ENCODE measurements at places on chromosomes 2 and 18.

GRCh38 chr2:37000988-37001556, 34.7 kb upstream of the STRN start:
- no peak for DNase-seq

DNA sequence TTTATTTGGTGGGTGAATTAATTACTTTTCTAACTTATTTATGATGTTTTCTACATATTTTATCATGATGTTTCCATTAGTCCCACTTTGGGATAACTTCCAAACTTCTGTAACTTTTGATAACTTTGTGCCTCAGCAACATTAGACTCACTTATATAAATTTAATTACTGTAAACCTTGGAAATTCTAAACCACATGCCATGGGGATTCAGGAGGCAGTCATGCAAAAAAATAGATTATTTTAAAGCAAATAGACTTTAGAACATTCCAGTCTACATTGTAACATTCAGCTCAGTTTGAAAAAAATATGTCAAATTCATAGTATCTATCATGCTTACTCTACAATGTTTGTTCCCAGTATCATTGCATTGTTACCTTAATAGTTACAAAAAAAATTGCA, 728.5 kb upstream of the NRXN1 start:
- DNase-seq: no peak

- no peak for DNase-seq
These were observed 25.3 kb upstream of the LAPTM4A start for GRCh38 chr2:20076757-20077156.

GRCh38 chr18:36181441-36181840, 5.9 kb upstream of the MOCOS start:
- no peak for DNase-seq

GRCh38 chr2:109528811-109529501, 84.8 kb downstream of the SEPTIN10 start:
- no peak for DNase-seq

DNA sequence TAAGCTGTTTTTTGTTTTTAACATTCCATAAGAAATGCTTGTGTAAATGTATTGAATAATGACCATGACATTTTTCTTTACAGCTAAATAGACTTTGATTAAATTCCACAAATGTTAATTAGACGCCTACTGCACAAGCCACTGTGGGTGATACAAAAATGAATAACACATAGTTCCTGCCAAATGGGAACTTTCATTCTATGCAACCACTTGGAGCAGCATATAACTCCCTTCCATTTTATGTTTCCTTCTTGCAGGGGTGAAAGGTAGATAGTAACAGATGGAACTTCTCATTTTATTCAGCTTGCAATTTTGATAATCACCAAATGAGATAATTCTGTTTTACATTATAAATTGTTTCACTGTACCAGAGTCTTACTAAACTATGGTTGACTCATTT, 70.0 kb upstream of the THUMPD2 start:
- no peak for DNase-seq

- no peak for DNase-seq
These were observed 127.4 kb upstream of the AQP4 start for GRCh38 chr18:26992926-26993325.

DNA sequence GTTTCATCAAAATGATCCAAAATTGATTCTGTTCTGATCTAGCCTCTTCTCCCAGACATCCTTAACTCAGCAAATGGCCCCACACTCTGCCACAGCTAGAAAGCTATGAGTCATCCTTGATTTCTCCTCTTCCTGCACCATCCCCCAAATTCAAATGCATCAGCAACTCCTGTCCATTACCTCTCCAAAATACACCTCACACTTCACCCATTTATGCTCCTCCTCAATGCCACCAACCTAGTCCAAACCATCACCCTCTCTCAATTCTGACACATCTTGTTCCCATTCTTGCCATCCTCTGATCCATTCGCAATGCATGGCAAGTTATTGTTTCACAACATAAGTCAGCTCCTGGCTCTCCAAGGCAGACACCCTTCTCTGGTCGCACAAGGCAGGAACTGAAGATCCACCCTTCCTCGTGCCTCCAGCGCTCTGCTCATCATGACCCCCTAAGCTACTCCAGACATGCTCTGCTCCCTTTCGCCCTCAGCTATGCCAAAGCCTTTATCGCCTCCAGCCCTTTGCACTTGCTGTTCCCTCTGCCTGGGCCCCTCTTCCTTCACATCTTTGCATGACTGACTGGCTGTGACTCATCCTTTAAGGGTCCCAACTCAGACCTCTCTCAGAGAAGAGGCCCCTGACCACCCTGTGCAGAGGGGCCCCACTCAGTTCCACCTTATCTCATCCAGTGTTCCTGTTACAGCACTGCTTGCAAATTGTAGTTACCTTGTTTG, 83.6 kb downstream of the MREG start:
- no peak for DNase-seq
